NB4 (cell line): ENCODE measurements at places on chromosomes 16 and 17.

GRCh38 chr17:1171953-1172352 lies 7.8 kb downstream of the ABR start:
- DNase-seq, result no peak

GRCh38 chr17:50631195-50631907 lies 3.3 kb upstream of the ABCC3 start:
- DNase-seq, result no peak

DNA sequence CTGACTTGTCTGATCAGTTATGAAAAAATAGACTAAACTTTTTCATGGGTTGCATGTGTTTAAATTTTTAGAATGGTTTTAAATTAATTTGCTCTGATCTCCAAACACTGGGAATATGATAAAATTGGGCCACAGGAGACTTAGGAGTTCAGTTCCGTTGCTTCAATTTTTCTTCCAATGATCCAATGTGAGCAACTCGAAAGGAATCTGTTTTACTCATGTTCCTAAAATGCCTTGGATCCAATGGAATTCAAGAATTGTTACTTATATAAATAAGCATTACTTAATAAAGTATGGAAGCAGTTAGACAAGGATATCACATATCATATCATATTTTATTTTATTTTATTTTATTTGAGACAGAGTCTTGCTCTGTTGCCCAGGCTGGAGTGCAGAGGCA lies 56.0 kb upstream of the NACA2 start:
- no peak for DNase-seq

DNA sequence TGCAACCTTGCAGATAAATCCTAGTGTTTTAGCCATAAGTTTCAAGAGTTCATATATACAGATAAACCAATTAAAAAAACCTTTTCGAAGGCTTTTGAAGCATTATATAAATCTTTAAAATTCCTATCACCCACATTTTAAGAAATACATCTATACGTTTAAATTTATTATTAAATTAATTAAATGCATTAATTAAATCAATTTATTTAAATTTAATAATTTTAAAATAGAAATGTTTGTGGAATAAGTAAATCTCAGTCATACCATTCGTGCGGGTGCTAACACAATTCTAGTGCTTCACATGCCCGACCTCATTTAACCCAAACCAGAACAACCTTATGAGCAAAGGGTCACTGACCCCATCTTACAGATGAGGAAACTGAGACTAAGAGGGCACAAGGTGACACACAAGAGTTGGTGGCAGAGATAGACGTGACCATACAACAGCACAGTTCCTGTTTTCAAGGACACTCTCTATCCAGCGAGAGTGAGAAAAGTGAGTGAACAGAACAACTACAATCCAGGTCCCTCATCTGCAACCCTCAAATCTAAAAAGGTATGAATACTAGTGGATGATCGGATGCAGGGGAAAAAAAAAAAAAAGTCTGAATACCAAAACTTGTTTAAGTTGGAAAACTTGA lies 1.4 kb downstream of the NSMCE1 start:
- peak; percentile 42 for DNase-seq

DNA sequence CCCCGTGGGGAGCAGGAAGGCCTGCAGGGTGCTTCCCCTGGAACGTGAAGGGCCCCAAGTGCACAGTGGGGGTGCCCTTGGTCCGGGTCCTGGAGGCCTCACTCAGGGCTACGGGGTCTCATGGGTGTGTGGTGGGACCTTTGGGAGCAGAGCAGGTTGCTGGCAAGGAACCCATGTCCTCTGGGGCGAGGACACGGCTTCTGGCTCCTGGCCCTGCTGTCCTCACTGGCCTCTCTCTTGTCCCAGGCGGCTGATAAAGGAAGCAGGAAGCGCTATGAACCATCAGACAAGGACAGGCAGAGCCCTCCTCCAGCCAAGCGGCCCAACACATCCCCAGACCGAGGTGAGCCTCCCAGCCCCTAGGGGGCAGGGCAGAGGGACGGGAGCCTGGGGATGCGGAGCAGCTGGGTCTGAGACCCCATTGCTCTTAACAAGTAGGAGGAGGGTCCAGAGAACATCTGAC lies 9.8 kb upstream of the IL17C start:
- DNase-seq, result peak; percentile 66
